ENCODE measurements at places on chromosomes 5 and 9. TPM values are rescaled to one million over a fixed set of nuclear protein-coding genes. Genes with fewer than 3 reads are reported as not detected.

The ADAMTSL1 gene
- not detected for total RNA-seq

The SLCO4C1 gene
- 1.3 TPM for total RNA-seq

The PCDHB2 gene
- total RNA-seq: 0.21 TPM

The PCDHAC2 gene
- total RNA-seq: not detected

The GOLGA1 gene
- total RNA-seq: 18.7 TPM

The TRPM3 gene
- total RNA-seq: not detected

DNA sequence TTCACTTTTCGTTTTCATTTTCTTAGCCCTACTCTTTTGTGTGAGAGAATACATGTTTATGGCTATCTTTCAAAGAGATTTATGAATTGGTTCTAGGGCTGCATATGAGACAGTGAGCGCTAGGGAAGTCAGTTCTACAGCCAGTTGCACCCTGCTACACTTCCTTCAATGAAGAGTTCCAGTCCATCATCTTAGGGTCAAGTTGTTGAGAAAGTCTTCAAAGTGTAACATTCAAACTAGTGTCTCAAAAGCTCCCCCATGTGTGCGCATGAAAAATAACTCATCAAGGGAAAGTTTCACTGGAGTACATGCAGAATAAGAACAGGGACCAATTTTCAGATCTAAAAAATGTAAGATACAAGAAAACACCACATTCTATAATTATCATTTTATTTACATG is 317.2 kb downstream of the DEPDC1B start:
- DNase-seq: no peak

DNA sequence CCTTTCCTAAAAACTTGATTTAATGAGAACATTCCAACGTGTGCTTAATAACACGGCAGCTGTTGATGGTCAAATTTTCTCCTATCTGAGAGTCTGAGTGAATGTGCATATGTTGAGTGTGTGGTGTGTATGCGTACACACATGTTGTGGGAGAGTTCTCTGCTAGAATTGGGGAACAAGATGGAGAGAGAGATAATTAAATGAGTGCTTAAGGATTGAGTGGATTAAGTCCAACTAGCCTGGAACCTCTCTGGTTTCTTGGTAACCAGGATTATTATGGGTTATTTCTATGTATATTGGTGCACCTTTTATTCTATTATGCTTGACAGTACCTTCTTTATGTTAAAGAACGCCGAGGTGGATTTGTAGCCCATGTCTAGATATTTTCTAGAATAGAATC is 36.4 kb upstream of the TNFAIP8 start:
- DNase-seq: no peak

DNA sequence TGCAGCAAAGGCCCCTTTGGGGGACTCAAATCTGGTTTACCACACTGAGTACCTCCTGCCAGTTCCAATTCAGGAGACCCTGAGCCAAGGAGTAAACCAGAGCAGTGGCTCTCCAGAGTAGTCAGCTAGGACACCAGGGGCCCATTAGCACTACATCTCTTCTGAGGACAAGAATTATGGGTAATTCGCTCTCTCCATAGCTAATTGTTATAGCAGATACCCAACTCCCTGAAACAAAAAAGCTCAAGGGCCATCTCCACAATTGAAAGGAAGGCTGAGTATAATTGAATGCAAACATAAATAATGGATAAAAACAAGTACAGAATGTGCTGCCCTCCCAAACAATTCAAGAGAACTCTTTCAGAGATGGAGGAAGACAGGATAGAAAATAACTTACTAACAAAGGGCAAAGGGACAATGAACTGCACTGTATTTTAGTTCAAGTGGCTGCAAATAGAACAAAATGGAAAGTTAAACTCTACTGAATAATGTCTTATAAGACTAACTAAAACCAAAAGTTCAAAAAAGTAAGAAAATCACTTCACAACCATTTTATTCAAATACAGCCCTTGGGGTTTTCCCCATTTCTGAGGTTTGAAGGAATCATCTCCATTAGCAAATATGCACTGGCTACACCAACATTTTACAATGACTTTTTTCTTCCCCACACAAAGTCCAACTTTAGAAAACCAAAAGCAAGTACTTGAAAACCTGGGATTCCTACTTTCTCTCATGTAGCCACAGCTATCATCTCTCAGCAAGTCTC is 118.8 kb downstream of the SIL1 start:
- no peak for DNase-seq

GRCh38 chr5:109652096-109652495 is 37.6 kb upstream of the MAN2A1 start:
- DNase-seq: no peak

GRCh38 chr9:93577078-93577974 is 942 bp downstream of the PHF2 start:
- no peak for DNase-seq

DNA sequence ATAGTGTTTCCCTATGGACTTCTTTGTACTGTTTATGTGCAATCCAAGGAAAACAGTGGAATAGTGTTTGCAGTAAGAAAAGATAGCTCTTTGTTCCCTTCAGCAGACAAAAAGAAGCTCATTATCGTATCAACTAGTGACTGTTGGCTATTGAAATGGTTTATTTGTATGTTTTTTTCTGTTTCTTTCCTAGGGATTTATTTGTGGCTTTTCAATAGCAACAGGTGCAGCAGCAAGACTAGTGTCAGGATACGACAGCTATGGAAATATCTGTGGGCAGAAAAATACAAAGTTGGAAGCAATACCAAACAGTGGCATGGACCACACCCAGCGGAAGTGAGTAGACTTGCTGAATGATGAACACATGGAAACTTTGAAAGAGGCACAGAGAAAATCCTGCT is 65.1 kb downstream of the SLC44A1 start:
- no peak for DNase-seq

DNA sequence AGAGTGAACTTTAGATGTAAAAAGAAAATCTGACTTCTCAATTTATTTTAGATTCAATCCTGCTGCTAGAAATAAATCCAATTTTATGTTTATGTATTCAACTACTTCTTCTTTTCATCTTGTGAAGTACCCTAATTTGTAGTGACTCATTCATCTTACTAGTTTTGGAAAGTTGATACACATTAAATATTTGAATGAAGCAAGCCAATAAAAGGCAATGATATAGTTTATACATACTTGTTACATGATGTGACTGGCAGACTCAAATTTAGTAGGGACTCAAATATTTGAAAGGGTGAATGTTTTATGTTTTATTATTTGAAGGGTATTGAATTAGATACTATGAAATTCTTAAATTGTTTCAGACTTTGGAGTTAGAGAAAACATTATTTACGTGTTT is 34.7 kb downstream of the CSNK1G3 start:
- DNase-seq: no peak

Measured in Caco-2 (cell line).